Activated T-helper 1 cell treated with Interleukin-2 at 50 U/mL for 16 hours (primary cell): ENCODE measurements at places on chromosomes 13 and 19.

GRCh38 chr13:33139184-33139583 lies 123.0 kb downstream of the KL start:
- DNase-seq: no peak

DNA sequence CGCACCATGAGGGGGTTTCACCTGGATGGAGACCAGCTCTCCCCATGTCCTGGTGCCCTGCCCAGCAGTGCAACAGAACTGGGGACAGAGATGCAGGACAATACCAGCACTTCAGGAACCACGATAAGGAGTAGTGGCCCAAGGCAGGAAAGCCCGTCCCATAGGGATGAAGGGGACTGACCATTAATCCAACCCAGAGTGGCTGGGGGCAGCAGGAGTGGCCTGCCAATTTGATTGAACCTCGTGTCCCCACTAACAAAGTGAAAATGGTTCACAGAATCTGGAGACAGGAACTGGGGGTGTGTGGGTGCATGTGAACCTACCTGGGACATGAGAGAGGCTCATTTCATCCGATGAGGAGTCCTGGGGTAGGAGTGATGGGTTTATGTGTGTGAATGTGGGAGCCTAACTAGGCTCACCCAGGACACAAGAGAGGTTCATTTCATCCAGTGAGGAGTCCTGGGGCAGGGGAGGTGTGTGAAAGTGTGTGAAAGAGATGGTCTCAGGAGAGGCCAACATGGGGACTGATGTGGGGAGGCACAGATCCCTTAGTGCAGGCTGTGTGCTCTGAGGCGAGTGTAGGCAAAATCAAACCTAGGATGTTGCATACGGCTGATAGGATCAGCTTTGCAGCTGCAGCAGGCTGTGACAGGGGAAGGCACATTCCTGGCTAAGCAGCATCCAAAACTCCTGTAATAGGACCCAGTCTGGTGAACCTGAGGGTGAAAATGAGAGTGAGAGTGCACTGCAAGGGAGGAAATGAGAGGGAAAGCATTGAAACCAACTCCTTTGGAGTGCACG lies 98.2 kb downstream of the ZNF429 start:
- no peak for DNase-seq

DNA sequence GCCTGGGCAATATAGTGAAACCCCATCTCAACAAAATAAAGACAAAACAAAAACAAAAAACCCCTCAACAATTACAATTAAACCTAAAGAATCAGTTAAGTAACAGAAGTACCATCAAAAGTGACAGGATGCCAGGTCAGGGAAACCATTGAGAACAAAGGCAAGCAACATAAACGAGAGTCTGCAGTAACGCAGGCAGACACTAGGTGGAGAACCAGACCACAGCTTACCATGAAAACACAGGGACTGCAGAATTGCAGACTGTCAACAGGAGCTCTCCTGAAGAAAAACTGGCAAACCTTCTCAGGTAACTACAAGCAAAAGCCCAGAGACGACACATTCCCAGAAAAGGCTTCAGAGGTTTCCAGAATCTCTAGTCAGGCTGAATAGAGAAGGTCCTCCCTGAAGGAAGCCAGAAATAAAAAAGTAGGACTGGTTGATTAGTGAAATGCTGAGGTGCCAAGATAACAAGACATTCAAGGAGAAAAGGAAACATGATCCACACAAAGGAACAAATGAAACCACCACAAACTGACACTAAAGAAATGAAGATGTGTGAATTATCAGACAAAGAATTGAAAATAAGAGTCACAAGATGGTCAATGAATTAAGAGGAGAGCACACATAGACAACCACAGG lies 2.2 kb upstream of the ZNF665 start:
- peak; percentile 49 for DNase-seq

DNA sequence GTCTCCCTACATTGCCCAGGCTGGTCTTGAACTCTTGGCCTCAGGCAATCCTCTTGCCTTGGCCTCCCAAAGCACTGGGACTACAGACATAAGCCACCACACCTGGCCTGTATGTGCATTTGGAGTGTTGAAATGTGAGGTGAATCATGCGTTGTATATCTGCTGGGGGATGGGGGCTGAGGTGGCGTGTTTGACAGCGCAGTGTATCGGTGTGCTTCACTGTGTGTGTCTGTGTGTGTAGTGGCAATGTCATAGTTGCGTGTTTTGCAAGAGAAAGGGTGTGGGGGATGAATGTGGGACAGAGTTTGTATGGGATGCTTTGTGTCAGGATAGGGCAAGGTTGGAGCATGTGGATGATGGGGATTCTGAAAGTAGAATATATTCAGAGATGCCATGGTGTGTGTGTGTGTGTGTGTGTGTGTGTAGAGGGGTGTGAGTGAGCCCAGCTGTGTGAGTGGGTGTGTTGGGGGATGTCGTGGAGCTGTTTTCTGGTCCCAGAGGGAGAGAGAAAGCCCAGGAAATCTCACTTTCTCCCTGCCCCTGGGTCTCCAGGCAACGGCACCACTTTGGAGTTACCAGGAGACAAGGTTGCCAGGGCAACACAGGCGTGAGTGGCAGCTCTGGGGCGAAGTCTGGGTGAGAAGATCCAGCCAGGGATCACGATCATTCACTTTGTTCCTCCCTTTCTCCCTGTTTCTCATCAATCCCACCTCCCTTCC lies 1.1 kb upstream of the SWSAP1 start:
- no peak for DNase-seq

DNA sequence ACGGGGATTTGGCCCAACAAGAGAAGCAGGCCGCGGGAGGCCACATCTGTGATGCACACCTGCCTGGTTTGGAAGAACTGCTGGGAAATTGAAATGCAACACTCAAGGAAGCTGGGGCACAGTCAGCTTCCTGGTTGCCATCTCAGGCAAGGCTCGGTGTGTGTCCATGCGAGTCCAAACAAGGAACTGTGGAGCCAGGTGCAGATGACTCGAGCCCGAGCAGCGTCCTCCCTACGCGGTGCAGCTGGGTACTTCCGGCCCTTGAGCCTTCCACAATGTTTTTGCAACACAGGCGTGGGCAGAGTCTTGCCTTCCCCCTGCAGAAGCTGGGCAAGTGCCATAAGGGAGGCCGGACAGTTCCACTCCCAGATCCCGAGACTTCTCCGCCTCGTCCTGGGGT lies 94.6 kb downstream of the CRYL1 start:
- no peak for DNase-seq

DNA sequence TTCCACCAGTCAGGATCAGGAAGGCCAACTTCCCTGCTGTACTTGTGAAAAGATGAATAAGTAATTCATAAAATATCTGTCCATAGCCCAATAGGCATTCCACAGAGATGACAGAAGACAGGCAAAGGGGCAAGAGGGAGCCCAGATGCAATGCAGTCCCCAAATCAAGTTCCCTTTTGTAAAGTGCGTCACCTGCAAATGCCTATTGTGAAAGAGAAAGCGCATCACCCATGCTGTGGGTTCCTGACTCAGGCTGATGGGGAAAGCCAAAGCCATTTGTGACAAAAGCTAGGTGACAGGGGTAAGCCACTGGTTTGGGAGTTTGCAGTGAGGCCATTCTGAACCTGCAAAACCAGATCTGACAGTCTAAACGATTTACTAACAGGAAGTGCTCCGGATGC lies 157.5 kb upstream of the ZNF536 start:
- no peak for DNase-seq
